Activated B cell treated with CpG ODN at 0.5 μM for 24 hours (primary cell): ENCODE measurements at places on chromosomes 2 and 18.

- DNase-seq, result no peak
These were observed 217.5 kb downstream of the LPIN1 start for GRCh38 chr2:11963966-11964365.

- DNase-seq, result no peak
These were observed 40.9 kb upstream of the TRIM43B start for GRCh38 chr2:95525294-95526035.

DNA sequence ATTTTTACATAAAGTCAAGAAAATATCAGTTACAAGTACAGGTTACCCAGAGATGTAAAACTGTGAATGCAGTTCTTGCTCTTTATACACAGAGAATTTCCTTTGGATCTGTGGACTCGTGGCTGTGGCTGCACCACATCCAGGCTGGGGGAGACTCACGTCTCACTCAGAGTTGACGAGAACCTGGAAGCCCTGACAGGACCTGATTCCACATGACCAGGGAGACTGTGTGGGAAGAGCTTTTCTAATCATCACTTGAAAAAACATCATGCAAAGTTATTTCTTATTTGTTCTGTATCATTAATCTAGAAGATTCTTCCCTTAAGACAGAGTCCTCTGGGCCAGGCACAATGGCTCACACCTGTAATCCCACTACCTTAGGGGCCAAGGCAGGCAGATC, 1159.0 kb downstream of the RPIA start:
- no peak for DNase-seq

GRCh38 chr2:133235968-133236367, 332.3 kb downstream of the NCKAP5 start:
- DNase-seq, result no peak

- no peak for DNase-seq
These were observed 112.4 kb upstream of the SLC66A3 start for GRCh38 chr2:11042841-11043240.

- DNase-seq, result no peak
These were observed 36.7 kb downstream of the FBXO15 start for GRCh38 chr18:74110976-74111375.

- no peak for DNase-seq
These were observed 232.8 kb downstream of the GRB14 start for GRCh38 chr2:164388511-164388910.

DNA sequence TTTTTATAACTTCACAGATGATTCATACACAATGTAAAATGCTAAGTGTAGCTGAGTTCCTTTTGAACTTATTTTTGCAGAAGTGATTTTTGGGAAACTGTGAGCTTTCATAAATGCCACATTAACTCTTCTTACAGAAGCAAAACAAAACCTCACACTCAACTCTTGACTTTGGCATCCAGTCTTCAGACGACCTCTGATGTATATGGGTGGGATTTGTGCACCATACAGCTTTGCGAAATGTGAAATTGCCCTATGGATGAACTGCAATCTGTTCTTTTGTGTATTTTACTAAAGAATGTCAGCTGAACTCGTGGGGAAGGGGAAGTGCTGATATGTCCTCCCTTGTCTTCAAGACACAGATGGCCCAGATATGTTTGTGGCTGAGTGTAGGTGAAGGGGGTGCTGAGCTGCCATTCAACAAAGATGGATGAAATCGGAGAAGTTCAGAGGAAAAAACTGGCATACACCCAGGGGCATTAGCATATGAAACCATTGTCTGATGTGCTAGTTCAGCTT, 218.3 kb downstream of the PTGR3 start:
- DNase-seq, result no peak

DNA sequence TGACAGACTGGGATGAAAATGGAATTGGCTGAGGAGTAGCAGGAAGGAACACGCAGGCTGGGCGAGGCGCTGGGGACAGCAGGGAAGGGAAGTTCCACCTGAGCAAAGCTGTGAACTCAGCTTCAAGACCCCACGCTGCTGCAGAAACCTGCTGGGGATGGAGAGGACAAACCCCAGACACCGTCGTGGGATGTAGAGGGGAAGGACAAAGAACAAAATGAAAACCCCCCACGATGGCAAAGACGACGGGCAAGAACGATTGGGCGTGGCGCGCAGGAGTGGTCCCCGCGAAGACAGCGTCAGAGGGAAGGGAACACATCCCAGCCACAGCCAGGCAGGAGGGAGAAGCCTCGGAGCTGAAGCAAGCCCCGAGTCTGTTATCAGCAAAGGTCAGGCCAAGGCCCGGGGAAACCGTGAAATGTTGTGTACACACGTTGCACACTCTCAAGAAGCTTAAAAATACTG, 222.9 kb downstream of the NDUFA10 start:
- no peak for DNase-seq

- DNase-seq, result no peak
These were observed 113.3 kb upstream of the ODC1 start for GRCh38 chr2:10561288-10562035.

DNA sequence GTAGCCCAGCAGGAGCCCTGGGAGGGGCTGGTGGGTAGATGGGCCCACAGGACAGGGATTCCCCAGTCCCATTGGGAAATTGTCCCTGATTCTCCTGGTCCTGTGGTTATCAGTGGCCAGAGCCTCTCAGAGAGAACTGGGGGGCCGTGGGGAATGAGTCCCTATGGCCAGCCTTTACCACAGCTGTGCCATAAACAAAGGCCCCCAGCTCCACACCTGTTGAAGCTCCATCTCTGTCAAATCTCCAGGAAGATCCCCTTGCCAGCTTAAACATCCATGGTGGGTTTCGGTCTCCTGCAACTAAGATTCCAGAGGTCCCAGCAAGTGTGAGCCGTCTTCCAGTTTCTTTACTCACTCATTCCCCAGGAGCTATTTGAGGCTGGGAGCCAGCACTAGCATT, 897.1 kb downstream of the LRRTM4 start:
- no peak for DNase-seq

DNA sequence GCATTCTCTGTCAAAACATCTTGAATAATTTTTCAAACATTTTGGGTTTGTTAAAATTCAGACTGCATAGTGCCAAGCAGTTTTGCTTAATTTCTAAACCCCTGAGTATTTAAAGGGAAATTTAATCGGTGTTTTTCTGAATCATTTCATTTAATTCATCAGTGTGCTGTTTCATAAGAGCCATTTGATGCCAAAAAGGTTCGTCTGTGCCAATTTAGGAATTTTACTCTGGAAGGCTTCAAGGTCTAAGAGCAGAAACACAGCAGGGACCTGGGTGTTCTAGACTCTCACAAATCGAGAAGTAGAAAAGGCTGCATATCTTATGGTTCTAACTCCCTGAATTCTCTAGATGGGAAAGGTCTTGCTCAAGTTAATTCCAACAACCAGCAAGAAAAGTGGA, 311.9 kb upstream of the NT5C1B start:
- DNase-seq, result no peak

- DNase-seq, result no peak
These were observed 142.3 kb upstream of the NT5C1B start for GRCh38 chr2:18731666-18732065.

- no peak for DNase-seq
These were observed 467.7 kb downstream of the PARD3B start for GRCh38 chr2:205012961-205013360.

- no peak for DNase-seq
These were observed 478.5 kb upstream of the ID2 start for GRCh38 chr2:8203364-8203763.

DNA sequence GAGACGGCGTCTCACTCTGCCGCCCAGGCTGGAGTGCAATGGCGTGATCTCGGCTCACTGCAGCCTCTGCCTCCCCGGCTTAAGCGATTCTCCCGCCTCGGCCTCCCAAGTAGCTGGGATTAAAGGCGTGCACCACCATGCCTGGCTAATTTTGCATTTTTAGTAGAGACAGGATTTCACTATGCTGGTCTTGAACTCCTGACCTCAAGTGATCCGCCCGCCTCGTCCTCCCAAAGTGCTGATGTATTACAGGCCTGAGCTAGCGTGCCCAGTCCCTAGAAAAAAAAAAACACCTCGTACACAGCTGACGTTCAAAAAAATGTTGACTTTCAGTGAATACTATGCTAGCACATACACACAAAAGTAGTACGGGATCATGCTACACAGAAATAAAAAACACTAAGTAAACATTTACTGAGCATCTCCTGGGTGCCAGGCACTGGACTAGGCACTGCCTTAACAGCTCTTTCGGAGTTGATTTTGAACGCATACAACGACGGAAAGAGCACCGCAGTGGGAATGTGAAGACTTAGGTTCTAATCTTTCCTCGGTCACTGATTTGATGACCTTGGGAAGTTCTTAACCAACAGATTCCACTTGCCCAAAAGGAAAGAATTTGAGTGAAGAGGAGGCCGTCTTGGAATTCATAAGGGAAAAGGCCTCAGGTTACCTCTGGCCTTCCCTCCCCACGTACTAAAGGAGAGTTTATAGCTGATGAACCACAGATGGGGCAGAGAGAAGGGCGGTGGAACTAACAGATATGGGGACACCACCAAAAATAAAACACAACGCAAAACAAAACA, 1.1 kb downstream of the DNAJC27 start:
- DNase-seq, result no peak

DNA sequence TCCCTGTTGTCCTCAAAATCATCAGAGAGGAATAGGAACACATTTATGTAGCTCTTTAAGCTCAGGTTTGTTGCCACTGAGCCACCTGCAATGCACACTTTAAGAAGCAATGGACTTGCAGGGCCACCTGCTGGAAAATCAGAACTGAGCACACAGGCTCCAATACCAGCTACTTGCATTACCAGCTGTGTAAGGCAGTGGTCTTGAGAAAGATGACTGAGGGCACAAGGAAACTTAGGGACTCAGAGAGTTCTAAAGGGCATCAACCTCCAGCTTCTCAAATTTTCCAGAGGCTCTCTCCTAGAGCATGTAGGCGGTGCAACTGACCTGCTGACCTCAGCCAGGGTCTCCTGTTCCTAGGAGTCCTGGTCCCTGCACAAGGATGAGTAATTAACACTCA, 2.5 kb upstream of the CNDP2 start:
- no peak for DNase-seq

GRCh38 chr2:105062158-105062557, 24.3 kb downstream of the MRPS9 start:
- no peak for DNase-seq

- no peak for DNase-seq
These were observed 243.9 kb downstream of the NR4A2 start for GRCh38 chr2:156088587-156088986.

- peak; percentile 7 for DNase-seq
These were observed 17.5 kb downstream of the GPR55 start for GRCh38 chr2:230907361-230908091.

DNA sequence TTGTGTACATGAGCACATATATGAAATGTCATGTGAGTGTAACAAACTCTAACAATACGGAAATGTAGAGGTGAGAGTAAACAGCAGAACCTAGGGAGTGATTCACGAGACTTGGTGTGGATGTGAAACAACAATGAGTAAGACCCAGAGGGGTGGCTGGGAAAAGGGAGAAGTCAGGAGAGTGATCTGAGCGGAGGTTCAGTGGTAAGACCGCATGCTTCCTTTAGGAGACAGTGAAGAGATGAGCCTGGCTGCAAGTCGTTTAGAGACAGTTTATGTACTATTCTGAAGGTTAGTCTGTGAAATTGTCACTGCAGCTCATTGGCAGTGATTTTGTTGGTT, 150.6 kb downstream of the PRPF40A start:
- DNase-seq, result no peak
